ENCODE measurements at places on chromosomes 11 and 22.

GRCh38 chr11:60748821-60749220, 7.8 kb upstream of the MS4A15 start:
- DNase-seq = no peak

DNA sequence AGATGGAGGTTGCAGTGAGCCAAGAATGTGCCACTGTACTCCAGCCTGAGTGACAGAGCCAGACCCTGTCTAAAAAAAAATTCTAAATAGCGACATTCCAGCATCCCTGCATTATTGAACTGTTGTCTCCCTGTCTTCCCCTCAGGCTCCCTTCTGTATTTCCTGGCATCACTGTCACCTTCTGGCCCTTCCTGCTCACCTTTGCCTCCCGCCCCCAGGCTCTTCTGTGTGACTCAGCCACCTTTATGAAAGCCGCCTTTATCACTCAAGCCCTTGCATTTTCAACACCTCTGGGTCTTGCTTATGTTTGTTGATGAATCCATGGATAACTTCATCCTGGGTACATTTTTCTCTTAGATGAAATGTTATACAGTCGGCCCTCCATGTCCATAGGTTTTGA, 21.1 kb downstream of the UBASH3B start:
- no peak for DNase-seq

GRCh38 chr11:61045271-61045670, 57.0 kb upstream of the CD5 start:
- DNase-seq = no peak

DNA sequence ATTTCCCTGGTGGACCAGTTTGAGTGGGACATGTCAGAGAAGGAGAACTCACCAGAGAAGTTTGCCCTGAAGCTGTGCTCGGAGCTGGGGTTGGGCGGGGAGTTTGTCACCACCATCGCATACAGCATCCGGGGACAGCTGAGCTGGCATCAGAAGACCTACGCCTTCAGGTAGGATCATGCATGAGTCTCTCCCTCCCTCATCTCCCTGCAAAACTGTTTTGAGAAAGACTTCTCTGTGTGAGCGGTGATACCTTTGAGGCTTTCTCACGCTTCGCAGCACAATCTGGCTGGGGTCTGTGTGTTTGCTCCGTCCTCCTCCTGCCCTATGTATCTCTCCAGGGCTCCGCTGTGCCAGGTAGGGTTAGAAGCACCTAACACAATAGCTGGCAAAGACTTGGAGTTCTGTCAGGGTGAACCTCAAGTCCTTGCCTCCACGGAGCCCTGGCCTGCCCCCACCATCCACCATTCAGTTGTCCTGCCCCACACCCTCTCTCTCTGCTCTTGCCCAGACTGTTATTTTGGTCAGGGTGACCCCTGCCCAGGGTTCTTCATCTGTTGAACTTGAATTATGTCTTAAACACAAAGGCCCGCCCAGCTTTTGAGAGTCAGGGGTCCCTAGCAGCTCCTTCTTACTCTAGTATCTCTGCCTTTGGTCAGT, 13.4 kb downstream of the DERL3 start:
- no peak for DNase-seq

GRCh38 chr22:26471522-26471921, 12.1 kb downstream of the HPS4 start:
- DNase-seq = no peak

GRCh38 chr11:36235750-36236149, 53.5 kb downstream of the COMMD9 start:
- DNase-seq = no peak
